ENCODE measurements at places on chromosomes 3 and 15.

- no peak for DNase-seq
Measured at GRCh38 chr3:41095702-41096101, 103.6 kb upstream of the CTNNB1 start.

GRCh38 chr3:99901200-99901926 lies 83.7 kb downstream of the CMSS1 start:
- no peak for DNase-seq

DNA sequence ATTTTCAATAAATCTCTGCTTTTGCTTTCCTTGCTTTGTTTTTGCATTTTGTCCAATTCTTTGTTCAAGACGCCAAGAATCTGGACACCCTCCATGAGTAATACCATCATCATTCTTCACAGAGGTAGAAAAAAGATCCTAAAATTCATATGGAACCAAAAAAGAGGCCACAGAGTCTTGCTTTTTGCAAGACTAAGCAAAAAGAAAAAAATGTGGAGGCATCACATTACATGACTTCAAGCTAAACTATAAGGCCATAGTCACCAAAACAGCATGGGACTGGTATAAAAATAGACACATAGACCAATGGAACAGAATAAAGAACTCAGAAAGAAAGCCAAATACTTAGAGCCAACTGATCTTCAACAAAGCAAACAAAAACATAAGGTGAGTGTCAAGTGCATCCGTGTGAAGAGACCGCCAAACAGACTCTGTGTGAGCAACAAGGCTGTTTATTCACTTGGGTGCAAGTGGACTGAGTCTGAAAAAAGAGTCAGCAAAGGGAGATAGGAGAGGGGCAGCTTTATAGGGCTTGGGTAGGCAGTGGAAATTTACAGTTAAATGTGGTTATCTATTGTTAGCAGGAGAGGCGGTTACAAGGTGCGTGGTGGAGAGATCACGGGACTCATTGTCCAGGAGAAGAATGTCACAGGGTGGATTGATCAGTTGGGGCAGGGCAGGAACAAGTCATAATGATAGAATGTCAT lies 10.9 kb downstream of the STRIT1 start:
- no peak for DNase-seq

DNA sequence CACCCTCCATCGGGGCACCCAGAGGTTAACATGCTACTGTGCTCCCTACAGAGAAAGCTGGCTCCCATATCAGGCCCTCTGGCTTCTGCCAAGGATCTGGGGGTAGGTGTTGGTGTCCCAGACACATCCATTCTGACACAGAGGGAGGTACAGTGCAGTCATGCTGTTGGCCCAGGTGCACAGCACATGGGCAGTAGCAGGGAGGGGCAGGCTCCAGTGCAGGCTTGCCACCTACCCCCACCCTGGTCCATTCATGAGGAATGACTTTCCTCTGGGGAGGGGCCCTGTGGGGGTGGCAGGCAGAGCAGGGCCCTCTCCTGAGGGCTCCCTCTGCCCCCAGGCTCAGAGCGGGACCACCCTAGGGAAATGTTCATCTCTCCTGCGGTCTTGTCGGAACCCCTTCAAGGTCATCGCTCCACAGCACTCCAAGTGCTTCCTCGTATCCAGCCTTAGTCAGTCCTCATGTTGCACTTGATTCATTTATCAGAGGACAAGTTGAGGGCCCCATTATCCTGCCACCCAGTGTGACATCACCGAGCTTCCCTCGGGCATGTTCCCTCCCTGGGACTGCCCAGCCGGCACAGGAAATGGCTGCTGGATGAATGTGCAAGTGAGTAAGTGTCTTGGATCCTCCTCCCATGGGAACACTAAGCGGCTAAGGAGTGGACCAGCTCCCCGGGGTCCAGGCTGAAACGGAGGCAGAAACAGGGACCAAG lies 10.0 kb downstream of the DUSP7 start:
- DNase-seq, result no peak

DNA sequence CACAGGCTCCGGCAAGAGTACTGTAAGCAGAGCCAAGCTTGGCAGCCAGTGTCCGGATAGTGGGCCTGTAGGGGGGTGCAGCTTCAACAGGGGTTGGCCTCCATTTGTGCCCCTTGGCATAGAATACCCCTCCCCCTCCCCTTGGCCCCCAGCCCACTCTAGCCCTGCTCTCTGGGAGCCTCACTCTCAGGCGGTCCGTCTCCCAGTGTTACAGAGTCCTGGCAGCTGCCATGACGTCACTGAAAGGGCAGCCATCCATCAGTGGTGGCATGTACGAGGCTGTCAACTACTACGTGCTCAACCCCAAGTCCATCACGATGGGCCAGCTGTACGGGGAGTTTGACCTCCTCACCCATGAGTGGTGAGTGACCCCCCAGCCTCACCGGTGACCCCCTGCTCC lies 50.4 kb downstream of the DNAH1 start:
- DNase-seq, result no peak

DNA sequence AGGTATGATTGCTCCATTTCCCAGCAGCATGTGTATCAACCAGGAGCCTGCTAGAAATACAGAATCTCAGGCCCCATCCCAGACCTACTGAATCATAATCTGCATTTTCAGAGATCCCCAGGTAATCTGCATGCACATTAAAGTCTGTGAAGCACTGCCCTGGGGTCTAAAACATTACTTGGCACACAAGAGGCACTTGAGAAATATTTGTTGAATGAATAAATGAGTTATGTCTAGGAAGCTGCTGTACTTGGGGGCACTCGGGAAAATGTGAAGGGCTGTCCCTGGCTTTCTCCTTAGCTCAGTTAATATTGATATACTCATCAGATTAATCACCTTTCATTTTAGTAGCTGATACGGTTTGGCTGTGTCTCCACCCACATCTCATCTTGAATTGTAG lies 184.4 kb downstream of the RORA start:
- no peak for DNase-seq

- no peak for DNase-seq
Measured at GRCh38 chr3:64244011-64244942, 19.0 kb upstream of the PRICKLE2 start.

Data from stimulated activated CD8-positive, alpha-beta memory T cell treated with anti-CD3 and anti-CD28 coated beads, Interleukin-4, amount 100 ng/mL, for 24 hours (primary cell).